ENCODE measurements at places on chromosomes 16 and 17. TPM values are rescaled to one million over a fixed set of nuclear protein-coding genes. Genes with fewer than 3 reads are reported as not detected.

Gene TRIM72
- under 0.01 TPM for total RNA-seq

Gene NUP93
- total RNA-seq = 72.0 TPM

Gene NEURL4
- 28.4 TPM for total RNA-seq

Gene DNAI2
- not detected for total RNA-seq

Gene FAM234A
- total RNA-seq = 25.9 TPM

Gene CLEC18C
- 2.6 TPM for total RNA-seq

Gene NGFR
- total RNA-seq = 1.5 TPM
